Effector memory CD4-positive, alpha-beta T cell (primary cell): ENCODE measurements at places on chromosomes 6 and 20.
A peak's percentile ranks its signal among the peaks of the same experiment; 100 is the strongest.

- DNase-seq, result no peak
Observed at GRCh38 chr6:151240791-151241642, 1.2 kb downstream of the AKAP12 start.

- DNase-seq, result no peak
Observed at GRCh38 chr6:16735014-16735413, 26.2 kb downstream of the ATXN1 start.

DNA sequence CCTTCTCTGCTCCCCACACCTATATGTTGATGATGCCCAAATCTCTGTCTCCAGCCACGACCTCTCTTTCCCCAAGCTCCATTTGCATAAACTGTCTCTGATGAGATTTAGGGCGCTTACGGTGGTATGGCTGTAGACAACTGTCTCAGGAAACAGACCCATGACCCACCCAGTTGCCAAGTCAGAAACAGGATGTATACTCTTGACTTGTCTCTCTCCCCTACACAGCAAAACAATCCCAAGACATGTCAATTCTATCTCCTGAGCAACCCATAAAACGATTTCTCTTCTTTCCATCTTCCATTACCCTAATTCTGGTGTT, 13.9 kb downstream of the GNL1 start:
- DNase-seq, result no peak

DNA sequence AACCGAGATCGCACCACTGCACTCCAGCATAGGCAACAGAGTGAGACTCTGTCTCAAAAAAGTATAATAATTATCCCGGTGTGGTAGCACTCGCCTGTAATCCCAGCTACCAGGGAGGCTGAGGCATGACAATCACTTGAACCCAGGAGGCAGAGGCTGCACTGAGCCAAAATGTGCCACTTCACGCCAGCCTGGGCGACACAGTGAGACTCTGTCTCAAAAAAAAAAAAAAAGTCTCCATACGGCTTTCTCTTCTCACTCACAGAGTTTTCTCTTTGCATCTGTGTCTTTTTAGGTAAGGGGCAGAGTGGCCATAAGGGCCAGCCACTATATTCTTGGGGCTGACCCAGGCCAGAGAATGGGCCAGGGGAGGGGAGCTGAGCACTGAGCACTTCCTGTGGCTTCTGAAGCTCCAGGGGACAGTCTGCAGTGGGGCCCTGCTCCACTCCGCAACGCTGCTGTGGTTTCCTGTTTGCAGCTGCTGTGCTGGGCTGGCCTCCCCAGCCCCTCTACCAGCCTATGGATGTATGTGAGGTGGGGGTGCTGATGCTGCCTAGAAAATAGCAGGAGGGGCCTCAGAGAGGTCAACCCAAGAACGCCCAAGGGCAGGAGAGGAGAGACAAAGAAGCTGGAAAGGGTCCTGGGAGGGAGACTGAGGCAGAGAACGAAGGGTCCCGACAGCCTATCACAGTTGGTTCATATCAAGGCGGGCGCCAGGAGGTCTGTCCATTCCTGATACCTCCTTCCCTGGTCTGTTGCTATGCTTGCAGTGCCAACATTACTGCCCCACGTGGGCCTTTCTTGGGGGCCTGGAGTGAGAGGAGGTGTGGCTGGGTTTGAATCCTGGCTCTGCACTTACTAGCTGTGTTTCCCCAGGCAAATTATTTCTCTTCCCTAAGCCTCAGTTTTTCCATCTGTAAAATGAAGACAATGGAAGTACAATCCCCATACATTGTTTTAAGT, 16.0 kb downstream of the SLA2 start:
- DNase-seq, result peak; percentile 15

DNA sequence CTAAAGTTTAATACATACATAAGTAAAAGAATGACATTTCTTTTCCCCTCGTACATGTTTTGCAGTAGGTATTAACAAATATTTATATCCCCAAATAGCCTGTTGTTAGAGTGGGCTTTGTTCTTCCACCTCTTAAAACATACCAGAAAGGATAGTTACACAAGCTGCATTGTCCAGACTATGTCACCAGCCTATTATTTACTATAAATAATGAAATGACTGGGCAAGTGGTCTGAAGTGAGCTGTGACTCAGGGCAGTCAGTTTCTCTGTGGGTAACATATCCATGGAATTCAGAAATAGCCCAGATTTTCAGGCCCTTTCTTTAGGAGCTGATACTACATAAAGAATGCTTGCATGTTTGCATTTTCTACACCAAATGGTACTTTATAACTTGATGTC, 60.1 kb downstream of the FUT9 start:
- no peak for DNase-seq

DNA sequence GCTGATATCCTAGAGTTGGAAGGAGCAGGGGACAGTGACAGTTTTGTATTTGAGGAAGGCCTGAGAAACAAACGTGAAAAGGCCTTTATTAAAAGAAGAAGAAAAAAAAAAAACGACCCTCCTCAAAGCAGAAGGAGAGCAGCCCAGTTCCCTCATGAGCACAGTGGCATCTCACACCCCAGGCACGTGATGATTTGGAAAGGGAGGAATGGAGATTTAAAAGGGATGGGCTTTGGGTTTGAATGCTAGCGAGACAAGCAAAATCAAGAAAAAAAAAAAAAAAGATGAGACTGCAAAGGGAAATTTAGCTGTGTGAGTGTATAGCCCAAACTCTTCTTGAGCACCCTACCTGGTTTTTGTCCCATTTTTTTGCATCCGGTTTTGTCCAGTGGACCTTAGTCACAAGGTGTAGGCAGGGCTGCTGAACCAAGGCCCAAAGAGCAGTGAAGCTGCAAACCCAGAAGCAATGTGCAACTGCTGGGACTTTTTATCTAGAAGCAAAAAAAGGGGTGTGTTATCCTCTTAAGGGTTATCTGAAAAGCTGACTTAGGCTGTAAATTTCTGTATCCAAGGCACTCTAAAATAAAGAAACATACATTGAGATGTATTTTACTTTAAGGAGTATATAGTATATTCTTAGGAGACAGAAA, 54.5 kb upstream of the RREB1 start:
- DNase-seq, result no peak

GRCh38 chr20:60704147-60704546, 547.9 kb upstream of the CDH4 start:
- no peak for DNase-seq

DNA sequence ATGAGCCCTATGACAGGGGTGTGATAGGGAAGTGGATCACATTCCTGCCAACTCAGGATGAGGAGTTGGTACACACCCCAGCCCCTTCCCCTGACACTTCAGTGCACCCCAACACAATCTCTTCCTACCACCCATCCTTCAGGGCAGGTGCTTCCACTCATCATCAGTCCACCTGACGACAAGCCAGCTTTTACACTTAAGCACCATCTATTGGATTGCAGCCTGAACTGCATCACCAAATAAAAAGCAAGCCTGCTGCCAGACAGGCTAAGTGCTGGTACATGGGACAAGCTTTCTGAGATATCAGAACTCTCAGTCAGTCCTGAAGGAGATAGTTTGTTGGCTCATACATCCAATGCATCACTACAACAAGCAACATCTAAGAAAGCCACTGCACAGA, 69.0 kb upstream of the TMEM200A start:
- no peak for DNase-seq

DNA sequence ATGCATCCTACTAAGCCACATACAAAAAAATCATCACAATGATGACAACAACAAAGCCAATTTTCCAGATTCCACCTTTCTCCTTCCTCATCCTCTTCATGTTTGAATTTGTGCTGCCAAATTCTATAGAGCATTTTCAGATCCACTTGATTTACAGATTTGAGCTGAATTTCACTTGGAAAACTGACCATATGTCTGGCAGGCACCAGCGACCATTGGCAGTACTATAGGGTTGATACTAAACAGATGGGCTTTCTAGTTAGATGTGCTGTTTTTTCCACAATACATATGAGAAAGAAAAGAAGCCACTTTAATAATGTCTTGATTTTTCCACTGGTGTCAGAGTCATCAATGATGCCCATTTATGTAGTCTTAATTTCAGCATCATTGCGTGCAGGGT, 127.0 kb downstream of the PHACTR3 start:
- no peak for DNase-seq

DNA sequence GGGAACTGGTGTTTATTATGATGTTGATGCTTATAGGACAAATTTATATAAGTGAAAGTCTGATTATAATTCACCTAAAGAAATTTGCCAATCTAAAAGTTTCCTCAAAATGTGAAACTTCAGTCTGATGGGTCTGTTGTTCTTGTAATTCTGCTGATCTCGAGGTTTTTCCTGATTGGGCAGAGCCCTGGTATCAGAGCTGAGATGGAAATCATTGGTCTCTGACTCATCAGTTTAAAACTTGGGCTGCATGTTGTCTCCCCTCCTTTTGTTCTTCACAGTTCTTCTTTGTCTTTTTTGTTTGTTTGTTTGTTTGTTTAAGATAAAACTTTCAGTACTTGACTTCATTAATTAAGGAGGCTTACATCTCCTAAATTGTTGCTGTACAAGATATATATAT, 5.9 kb downstream of the SMAP1 start:
- DNase-seq, result no peak

DNA sequence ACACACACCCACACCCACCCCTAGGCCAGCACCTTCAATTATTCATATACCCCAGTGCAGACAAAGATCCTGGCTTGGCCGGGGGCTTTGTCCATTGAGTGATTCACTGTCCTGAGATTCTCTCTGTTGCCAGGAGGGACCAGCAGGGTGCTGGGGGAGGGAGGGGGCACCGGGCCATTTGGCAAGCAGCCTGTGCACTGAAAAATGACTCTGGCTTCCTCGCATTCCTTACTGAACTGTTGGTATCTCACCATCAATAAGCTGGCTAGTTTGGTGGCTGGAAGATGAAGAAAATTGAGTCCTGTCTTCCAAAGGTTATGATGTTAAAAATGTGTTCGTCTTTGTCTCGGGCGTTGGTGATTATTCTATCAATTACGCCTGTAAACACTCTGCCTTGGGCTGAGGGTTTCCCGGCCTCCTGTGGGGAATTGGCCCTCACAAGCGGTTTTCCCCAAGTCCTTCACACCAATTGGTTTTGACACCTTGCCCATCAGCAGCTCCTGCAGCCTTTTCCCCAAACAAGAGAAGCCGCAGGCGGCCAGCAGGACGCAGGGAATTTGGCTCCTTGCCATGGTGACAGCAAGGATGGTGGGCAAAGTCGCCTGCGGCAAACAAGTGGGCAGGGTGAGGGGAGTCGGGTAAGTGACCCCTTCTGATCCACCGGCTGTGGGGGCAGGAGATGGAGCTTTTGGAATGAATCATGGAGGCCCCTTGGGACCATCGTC, 4.9 kb downstream of the VSTM2L start:
- DNase-seq, result no peak

DNA sequence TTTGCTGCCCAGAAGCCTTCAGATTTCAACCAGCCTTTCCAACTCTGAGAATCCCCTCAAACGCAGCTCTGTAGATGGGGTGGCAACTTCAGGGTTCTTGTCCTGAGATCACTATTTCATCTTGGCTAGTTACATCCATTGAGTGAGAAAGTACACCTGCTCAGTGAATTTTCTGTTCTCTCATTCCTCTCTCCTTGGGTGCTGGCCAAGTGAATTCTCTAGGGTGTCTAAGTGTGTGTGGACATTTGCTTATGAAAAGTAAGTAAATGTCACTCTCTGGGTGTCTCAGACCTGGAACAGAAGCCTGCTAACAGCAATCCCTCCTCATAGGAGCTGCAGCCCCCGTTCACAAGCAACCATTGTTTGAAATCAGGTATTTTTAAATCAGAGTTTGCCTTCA, 3.8 kb downstream of the RIN2 start:
- DNase-seq, result no peak

- DNase-seq, result no peak
Observed at GRCh38 chr6:153031335-153031955, 28.9 kb upstream of the MTRF1L start.

DNA sequence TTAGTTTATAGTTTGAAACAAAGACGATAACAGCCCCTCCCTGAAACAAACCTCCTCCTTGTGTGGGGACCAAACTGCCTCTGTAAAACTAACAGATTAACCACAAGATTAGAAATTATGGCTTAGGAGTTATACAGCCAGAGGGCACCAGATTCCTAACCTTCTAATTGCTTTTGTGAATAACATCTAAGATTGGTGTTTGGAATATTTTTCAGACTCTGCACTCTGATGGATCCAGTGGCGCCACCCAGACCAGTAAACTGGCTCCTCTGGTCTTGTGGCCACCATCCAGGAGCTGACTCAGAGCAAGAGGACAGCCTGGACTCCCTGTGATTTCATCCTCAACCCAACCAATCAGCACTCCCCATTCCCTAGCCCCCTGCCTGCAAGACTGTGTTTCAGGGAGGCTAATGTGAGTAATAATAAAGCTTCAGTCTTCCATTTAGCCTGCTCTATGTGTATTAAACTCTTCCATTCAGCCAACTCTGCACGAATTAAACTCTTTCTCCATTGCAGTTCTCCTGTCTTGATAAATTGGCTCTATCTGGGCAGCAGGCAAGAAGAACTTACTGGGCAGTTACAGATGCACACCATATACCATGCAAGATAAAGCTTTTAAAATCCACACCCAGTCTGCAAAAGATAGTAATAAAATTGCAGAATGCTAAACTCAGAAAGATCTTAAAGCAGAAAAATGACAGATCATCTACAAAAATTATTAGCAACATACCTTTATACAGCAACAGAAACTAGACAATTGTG, 58.5 kb upstream of the SLC22A16 start:
- no peak for DNase-seq

GRCh38 chr20:4613718-4614620, 107.7 kb upstream of the PRND start:
- peak; percentile 63 for DNase-seq

- DNase-seq, result no peak
Observed at GRCh38 chr6:13725052-13725451, 13.4 kb upstream of the RANBP9 start.

GRCh38 chr6:13883966-13884365, 40.8 kb upstream of the RNF182 start:
- no peak for DNase-seq

DNA sequence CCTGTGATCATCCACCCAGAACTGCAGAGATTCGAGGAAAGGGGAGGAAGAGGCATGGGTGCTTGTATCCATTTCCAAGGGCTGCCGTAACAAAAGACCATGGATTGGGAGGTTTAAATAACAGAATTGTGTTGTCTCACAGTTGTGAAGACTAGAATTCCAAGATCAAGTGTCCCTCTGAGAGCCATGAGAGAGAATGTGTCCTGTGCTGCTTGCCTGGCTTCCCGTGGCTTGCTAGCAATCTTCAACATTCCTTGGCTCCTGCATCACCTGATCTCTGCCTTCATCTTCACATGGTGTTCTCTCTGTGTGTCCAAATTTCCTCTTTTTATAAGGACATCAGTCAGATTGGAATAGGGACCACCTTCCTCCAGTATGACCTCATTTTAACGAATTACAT, 69.8 kb downstream of the CDC40 start:
- DNase-seq, result no peak

- peak; percentile 62 for DNase-seq
Observed at GRCh38 chr20:32902456-32903420, 44.0 kb downstream of the EFCAB8 start.

DNA sequence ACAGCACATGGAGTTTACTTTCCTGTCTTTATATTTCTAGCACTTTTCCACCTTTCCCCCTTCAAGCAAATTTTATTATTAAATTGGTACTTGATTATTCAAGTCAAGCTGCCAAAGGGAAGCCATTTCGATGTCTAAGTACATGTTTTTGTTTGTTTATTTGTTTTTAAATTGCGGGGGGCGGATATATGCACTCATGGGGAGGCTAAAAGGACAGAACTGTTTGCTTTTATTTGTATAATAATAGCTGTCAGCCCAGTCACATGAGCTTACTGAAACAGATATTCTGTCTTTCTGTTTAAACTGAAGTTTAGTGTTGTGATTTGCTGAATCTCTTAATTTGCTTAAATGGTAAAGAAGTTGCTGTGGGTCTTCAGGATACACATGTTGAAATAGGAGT, 49.6 kb upstream of the PLCG1 start:
- no peak for DNase-seq
